ENCODE measurements at places on chromosomes 3 and 15.

DNA sequence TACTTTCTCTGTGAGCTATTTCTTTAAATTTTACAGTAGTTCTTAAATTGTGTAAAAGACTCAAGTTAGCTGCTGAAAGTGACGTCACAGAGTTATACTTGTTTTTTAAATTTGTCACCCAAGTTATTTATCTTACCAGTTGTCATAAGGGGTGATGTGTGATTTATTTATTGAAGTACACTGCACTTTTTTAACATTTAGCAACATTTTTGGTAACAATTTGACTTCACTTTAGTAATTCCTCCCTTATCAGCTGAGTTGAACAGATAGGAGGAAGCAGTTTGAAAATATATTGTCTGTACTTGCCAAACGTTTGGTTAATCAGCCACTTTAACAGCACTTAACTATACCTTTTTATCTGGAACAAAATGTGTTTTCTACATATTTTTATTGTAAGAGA is 3.8 kb downstream of the STT3B start:
- no peak for DNase-seq

DNA sequence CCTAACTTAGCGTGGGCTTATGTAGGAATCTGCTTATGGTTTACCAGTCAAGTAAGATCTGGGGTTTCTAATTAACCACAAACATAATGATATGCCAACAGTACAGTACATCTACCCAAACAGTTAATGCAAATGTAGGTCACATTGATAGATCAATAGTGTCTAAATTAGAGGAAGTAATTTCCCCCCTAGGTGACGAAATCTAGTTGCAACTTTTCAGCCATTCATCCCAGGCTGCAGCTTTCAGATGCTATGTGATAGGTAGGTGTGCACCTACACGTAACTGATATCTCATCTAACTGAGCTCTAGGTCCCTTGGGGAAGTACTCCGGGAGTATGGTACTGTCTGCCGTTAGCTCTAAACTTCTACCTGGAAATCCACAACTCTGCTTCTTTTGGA is 57.2 kb downstream of the CRTC3 start:
- DNase-seq, result no peak

- DNase-seq, result no peak
These were observed 278.5 kb upstream of the UMPS start for GRCh38 chr3:124451630-124452317.

- no peak for DNase-seq
These were observed 24.5 kb upstream of the RAD18 start for GRCh38 chr3:8987645-8988383.

DNA sequence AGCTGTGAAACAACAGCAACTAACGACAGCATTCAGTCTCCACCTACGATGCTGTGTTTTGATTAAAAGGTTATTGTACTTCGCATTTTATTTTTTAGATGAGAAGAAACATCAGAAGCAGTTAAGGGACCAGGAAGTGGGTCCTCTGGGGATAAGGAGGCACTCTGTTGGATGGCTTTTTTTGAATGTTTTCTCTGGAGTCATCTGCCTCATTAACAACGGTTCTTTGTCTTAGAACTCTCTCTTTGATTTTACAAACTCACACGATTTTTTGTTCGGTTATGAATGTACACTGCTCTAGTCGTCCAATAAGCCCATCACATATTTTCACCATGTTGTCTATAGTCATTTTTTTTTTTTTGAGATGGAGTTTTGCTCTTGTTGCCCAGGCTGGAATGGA is 36.0 kb upstream of the ARPIN start:
- DNase-seq, result no peak

- no peak for DNase-seq
These were observed 75.9 kb upstream of the SPRED1 start for GRCh38 chr15:38176691-38177090.

- DNase-seq, result peak; percentile 83
These were observed 13.7 kb upstream of the SEMA3B start for GRCh38 chr3:50255251-50255615.

- no peak for DNase-seq
These were observed 2.3 kb downstream of the RNF13 start for GRCh38 chr3:149815321-149815720.

GRCh38 chr15:98412852-98413251 is 235.5 kb upstream of the IGF1R start:
- no peak for DNase-seq

- no peak for DNase-seq
These were observed 121.4 kb downstream of the ADCY5 start for GRCh38 chr3:123327480-123327879.

- no peak for DNase-seq
These were observed 256.2 kb downstream of the ZNF621 start for GRCh38 chr3:40780925-40781406.

- DNase-seq, result no peak
These were observed 311.7 kb downstream of the NSUN3 start for GRCh38 chr3:94374439-94375161.

DNA sequence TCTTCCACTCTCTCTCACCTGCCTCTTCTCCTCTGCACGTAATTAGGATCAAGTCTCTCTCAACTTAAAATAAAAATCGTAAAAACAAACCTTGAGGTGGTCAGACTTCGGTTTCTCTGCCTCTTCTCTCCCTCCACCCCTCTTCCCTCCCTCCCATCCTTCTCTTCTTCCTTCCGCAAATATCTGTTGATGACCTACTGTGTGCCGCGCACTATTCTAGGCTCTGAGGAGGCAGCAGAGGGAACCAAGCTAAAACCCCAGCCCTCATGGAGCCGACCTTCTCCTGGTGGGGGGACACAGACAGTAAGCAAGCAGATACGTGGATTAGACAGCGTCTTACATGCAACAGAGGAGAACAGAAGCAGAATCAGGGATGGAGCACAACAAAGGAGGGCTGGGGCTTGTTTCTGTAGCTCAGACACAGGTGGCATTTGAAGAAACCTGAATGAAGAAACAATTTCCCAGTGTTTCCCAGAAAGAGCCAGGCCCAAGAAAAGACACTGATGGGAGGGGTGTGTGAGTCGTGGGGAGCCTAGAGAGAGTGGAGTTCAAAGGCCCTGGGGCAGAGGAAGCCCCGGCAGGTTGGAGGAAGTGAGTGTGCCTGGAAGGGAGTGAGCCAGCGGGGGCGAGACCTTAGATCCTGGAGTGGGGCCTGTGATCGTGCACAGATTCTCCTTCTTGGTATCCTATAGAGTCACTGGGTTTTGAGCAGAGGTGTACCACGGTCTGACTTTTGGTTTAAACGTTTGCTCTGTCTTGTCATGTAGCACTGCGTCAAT is 80.5 kb downstream of the TOP2B start:
- DNase-seq, result no peak

DNA sequence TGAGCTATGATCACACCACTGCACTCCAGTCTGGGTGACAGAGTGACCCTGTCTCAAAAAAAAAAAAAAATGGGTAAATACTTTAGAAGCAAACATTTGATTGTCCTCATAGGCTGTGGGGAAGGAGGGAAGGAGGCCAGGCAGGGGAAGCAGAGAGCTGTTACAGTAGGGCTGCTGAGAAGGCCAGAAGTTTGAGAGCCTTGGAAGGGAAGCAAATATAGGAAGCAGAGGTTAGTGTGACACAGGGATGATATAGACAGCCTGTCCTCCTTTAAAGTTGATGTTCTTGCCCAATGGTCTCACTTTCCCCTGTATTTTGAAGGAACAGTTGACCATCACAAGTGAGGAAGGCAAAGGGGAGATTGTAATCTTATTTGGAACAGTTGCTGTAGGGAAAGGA is 5.3 kb upstream of the ALPK3 start:
- no peak for DNase-seq

DNA sequence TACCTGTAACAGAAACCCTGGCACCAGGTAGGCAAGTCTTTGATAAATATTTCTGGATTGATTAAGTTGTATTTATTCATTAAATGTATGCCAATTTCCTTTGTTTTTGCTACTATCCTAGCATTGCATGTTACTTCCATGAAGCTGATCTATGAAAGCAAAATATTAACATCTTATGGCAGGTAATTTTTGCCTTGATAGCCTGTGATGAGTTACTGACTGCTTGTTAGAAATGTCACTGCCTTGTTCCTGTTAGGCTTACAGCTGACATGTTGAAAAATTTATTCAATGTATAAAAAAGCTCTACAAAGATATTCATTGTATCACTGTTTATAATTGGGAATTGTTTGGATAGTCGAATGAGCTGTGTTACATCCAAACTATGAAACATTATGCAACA is 830.1 kb downstream of the TUSC7 start:
- DNase-seq, result no peak

DNA sequence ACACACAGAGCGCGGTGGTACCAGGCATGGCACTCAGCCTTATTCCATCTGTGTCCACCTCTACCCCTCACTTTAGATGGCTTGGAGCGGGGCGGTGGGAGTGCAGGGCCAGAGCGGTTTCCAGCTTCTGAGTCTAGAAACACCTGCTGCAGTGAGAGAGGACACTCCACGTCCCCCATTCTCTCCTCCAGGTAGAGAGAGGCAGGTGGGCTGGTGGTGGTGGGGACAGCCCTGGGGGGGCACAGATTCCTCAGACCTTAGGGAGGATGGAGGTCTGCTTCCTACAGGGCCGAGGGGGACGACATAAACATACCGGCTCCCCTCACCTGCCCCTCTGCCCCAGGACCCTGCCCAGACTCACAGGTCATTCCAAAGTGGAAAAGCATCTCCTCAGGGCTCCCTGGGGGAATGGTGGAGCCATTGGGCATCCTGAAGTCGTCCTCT is 40.4 kb downstream of the MUC20 start:
- DNase-seq, result no peak

DNA sequence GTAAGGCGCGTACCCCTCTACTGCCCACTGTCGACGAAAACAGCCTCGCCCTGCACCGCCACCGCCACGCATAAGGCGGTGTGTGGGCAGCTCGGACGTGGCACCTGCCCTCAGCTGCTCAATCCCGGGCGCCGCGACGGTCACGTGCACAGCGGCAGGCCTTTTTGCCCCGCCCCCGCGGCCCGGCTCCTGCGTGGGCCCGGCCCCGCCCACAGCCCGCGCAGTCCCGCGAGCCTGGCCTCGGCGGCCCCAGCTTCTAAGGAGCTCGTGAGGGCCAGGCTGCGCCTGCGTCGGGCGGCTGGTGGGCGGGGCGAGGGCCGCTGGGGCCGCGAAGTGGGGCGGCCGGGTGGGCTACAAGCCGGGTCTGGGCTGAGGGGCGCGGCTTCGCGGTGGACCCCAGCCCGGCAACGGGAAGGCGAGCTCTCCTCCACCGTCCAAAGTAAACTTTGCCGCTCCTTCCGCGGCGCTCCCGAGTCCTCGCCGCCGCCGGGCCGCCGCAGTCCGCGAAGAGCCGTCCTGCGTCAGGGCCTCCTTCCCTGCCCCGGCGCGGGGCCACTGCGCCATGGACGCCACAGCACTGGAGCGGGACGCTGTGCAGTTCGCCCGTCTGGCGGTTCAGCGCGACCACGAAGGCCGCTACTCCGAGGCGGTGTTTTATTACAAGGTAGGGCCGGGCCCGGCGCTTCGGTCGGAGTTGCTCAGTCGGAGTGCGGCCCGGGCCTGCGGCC is at the start of gene CAPN7:
CAPN7 (plus strand) TSS at position 313 of the 728 bp plus-strand sequence; CDS start at position 563, 250 bp downstream.
- no peak for DNase-seq

- no peak for DNase-seq
These were observed 1.3 kb downstream of the SLC6A6 start for GRCh38 chr3:14403619-14404155.

DNA sequence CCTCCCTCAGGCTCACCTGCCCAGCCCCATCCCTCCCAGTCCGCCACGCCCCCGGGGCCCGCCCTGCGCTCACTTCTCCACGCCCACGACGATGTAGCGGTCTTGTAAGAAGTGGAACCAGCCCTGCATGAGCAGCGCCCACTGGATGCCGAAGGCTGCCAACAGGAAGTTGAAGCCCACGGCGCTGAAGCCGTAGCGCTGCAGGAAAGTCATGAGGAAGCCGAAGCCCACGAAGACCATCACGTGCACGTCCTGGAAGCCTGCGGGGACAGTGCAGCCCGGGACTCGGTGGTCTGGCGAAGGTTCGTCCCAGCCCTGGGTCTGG is 9.7 kb downstream of the RHCG start:
- DNase-seq, result no peak

All from COR-L47 (cell line).